ENCODE measurements at places on chromosomes 2 and 18. TPM values are rescaled to one million over a fixed set of nuclear protein-coding genes. Genes with fewer than 3 reads are reported as not detected.

GRCh38 chr2:48508461-48509124 lies 21.4 kb upstream of the STON1 start:
- no peak overlapping the region for H3K4me3 ChIP-seq
- peak overlapping the region; percentile 66 for H3K27ac ChIP-seq
- no peak for DNase-seq
- H3K27me3 ChIP-seq: no peaks in the 10 kb centered on the region
- H3K36me3 ChIP-seq: peaks cover 44% of the 10 kb centered on the region

RAX gene
- total RNA-seq: not detected

OTX1 gene
- total RNA-seq: not detected

DNA sequence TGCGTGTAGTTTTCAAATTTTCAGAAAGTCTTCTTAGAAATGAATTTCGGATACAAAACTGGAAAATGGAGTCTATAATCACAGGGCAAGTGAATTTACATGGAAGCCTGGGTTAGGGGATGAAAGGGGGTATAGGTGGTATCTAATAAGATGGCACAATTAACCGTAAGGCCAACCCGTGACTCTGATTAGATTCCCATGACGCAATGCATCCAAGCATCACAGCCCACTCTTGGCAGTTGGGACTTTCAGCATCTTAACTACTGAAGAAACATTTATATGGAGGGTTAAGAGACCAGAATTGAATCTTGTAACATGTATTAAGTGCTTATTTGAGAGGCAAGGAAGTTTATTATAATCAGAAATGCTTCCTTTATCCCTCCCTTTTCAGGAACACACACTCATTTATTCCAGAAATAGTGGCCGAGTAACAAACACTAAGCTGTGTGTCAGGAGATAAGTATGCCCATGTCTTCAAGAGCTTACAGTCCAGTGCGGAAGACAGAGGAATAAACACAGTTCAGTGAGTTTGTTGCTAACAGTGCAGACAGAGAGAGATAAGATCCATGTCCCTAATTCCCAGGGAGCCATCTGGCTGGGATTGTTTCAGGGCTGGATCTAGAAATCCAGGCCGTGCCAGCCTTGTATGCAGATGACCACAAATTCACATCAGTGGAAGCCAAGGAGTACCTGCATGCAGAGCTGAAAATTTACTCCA lies 151.2 kb downstream of the ANTXR1 start:
- no peak overlapping the region for H3K4me3 ChIP-seq
- H3K27ac ChIP-seq: peak overlapping the region; percentile 82
- no peaks in the 10 kb centered on the region for H3K36me3 ChIP-seq
- H3K4me1 ChIP-seq: no peaks in the 10 kb centered on the region
- no peak for DNase-seq

- no peaks in the 10 kb centered on the region for H3K4me1 ChIP-seq
- DNase-seq: no peak
- no peaks in the 10 kb centered on the region for H3K27me3 ChIP-seq
- H3K27ac ChIP-seq: no peak overlapping the region
- H3K4me3 ChIP-seq: no peak overlapping the region
- no peaks in the 10 kb centered on the region for H3K36me3 ChIP-seq
Measured at GRCh38 chr2:121722479-121722878, 14.2 kb downstream of the NIFK start.

GRCh38 chr2:63850649-63851048 lies 9.0 kb downstream of the UGP2 start:
- no peaks in the 10 kb centered on the region for H3K36me3 ChIP-seq
- no peak for DNase-seq
- H3K27me3 ChIP-seq: no peaks in the 10 kb centered on the region
- no peak overlapping the region for H3K4me3 ChIP-seq

- H3K4me3 ChIP-seq: no peak overlapping the region
- H3K4me1 ChIP-seq: no peaks in the 10 kb centered on the region
- no peak overlapping the region for H3K27ac ChIP-seq
- H3K36me3 ChIP-seq: no peaks in the 10 kb centered on the region
- no peak for DNase-seq
- no peaks in the 10 kb centered on the region for H3K27me3 ChIP-seq
Measured at GRCh38 chr2:195029804-195030654, 627.0 kb upstream of the SLC39A10 start.

GRCh38 chr18:32867936-32868335 lies 95.1 kb upstream of the KLHL14 start:
- H3K4me1 ChIP-seq: no peaks in the 10 kb centered on the region
- no peak overlapping the region for H3K4me3 ChIP-seq
- no peak for DNase-seq
- H3K27me3 ChIP-seq: no peaks in the 10 kb centered on the region
- no peaks in the 10 kb centered on the region for H3K36me3 ChIP-seq

ELOA2 gene
- not detected for total RNA-seq

DNA sequence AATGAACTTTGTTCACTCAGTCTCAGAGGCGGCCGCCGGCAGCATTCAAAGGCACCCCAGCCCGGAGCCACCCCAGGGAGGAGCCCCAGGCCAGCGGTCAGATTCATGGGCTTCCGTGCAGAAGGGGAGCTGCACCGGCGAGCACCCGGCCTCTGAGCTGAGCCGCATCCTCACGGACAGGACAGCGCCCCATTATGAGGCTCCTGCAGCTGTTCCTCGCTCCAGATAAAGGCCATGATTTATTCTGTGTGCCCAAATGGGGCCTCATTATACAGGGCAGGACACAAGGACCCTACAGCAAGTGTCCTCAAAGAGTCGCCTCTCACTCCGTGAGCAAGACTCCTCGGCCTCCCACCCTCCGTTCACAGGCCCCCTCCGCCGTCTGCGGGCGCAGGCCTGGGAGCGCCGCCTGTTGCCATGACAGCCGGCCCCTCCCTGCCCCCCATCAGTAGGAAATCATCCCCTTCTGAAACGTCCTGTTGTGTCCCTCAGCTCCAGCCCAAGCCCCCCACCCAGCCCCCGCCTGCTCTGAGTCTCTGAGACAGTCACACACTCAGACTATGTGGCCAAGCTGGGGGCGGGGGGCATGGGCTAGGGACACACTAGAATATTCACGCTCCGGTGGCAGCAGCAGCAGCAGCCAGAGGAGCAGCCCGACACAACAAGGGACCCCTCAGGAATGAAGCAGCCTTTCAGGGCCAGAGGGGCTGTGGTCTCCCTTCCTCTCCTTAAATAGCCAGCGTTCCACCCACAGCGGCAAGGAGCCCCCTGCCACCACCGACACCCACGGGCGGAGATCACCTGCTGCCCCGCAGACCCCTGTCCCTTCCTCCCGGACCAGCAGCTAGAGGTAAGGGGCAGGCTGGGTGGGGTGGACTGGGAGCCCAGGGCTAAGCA lies at the start of gene GPR17:
Gene GPR17, plus strand, starts transcription at position 759 of the 897 bp plus-strand sequence. CDS start 4,583 bp downstream, outside the sequence.
- H3K4me1 ChIP-seq: peaks cover 32% of the 10 kb centered on the region
- no peaks in the 10 kb centered on the region for H3K27me3 ChIP-seq
- peak within 1 kb of the TSS; percentile 45 for H3K27ac ChIP-seq
- H3K4me3 ChIP-seq: no peak within 1 kb of the TSS
- no peak for DNase-seq

ZNF892 gene
- 5.4 TPM for total RNA-seq

GRCh38 chr2:22912398-22912797 lies 472.6 kb upstream of the KLHL29 start:
- no peak overlapping the region for H3K4me3 ChIP-seq
- no peaks in the 10 kb centered on the region for H3K27me3 ChIP-seq
- H3K36me3 ChIP-seq: no peaks in the 10 kb centered on the region
- H3K4me1 ChIP-seq: no peaks in the 10 kb centered on the region
- no peak for DNase-seq

DNA sequence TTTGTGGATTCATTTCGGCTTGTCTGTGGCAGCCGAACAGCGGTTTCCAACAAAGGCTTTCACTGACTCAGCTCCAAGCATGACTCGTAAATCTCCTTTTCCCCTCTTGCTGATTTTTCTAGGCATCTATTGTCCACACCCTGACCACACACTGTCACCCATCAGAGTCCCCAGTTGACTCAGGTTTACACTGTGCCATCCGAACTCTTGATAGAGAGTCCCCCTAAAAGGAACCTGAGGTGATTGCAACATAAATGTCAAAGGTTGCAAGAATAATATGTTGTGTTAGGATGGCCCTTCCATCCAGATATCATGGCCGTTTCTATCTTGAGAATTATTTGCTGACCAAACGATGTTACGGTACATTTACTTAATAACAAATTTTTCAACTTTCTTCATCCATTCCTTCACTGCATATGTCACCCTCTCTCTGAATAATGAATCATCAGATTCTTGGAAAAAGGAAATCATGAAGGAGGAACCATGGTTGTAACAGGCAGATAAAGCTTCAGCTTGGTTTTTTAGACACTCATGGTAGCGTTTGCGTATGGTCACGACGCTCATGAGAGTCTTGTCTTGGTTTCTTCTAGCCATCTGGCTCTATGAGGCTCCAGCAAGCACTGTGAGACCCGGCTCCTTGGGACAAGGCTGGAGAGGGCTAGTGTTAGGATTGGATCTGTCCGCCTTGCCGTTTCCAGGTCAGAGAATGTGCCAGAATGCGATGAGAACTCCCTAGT lies 72.1 kb downstream of the NPAS2 start:
- no peak overlapping the region for H3K27ac ChIP-seq
- peaks cover 7% of the 10 kb centered on the region for H3K4me1 ChIP-seq
- H3K4me3 ChIP-seq: no peak overlapping the region
- DNase-seq: no peak

DNA sequence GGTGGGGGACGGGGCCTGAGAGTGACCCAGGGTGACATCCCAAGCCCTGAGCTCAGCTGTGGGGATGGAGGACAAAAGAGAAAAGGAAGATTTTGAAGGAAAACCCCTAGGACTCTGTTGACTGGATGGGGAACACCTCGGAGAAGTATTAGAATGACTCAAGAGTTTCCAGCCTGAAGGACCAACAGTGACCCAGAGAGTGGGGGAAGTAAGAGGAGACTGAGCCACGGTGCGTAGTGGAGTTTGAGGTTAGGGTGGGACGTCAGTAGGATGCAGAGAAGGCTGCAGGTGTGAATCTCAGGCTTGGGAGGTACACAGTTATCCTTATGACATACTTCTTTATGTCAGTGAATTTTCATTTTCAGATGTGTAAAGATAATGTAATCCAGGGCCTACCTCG lies 119.5 kb downstream of the NCK2 start:
- no peak overlapping the region for H3K27ac ChIP-seq
- H3K36me3 ChIP-seq: no peaks in the 10 kb centered on the region
- no peaks in the 10 kb centered on the region for H3K27me3 ChIP-seq
- no peak overlapping the region for H3K4me3 ChIP-seq

FOXD4L1 gene
- not detected for total RNA-seq

- H3K27me3 ChIP-seq: no peaks in the 10 kb centered on the region
- H3K36me3 ChIP-seq: no peaks in the 10 kb centered on the region
- H3K27ac ChIP-seq: no peak overlapping the region
- H3K4me3 ChIP-seq: no peak overlapping the region
Measured at GRCh38 chr2:129752686-129753085, 226.8 kb upstream of the RAB6C start.

DNA sequence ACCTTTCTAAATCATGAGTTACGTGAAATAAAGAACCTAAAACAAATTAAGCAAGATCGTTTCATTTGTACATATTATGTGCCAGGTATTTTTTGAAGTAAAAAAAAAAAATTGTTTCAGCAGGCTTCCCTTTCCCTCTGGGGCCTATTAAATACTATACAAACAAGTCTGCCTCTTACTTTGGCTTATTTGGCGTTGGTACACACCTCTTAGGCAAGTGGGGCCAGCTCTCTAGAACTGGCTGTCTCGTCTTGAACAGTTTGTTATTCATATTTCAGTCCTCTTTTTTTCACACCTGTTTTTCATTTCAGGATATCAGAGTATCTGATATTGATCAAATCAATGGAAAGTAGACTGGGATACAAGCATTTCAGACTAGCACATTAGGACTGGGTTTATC lies 27.4 kb upstream of the PPP3R1 start:
- H3K4me1 ChIP-seq: no peaks in the 10 kb centered on the region
- no peak for DNase-seq
- no peaks in the 10 kb centered on the region for H3K27me3 ChIP-seq
- no peak overlapping the region for H3K27ac ChIP-seq

DNA sequence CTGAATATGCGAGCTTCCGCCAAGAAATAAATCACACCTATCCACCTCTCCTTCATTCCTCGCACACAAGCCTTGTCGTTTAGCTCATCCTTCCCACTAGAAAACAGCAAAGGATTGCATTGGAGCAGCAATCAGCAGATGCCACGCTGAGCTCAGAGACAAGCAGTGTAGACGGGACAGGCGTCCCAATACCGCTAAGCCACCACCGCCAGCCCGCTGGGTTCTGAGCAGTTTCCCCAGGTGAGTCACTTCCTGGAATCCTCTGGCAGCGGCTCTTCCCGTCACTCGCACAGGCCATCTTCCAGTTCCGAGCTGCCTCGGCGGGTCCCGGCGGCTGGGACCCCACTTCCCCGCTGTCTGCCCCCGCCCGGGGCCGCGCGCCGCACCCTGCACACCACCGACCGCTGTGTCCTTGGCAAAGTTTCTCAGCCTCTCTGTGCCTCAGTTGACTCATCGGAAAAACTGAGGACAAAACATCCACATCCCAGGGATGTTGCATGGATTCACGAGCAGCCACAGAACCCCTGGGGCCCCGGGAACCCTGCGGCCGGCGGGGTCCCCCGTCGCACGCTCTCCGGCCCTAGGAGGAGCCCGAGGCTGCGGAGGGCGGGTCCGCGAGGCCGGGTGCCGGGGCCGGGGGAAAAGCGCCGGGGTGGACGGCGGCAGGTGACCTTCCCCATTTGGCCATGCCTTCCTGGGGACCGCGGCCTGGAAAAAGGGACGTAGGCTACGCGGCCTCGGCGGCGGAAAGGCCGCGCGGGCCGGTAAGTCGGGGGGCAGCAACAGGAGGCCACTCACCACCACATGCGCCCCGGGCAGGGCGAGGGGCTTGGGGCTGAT lies 573 bp downstream of the KDSR start:
- H3K4me3 ChIP-seq: peak overlapping the region; percentile 92
- H3K27ac ChIP-seq: peak overlapping the region; percentile 96
- H3K36me3 ChIP-seq: peaks cover 14% of the 10 kb centered on the region
- H3K4me1 ChIP-seq: no peaks in the 10 kb centered on the region
- no peaks in the 10 kb centered on the region for H3K27me3 ChIP-seq
- peak; percentile 74 for DNase-seq

- no peak for DNase-seq
- no peaks in the 10 kb centered on the region for H3K36me3 ChIP-seq
- no peak overlapping the region for H3K27ac ChIP-seq
- no peak overlapping the region for H3K4me3 ChIP-seq
Measured at GRCh38 chr2:59239146-59239545, 998.0 kb upstream of the FANCL start.

- H3K4me1 ChIP-seq: no peaks in the 10 kb centered on the region
- no peak overlapping the region for H3K4me3 ChIP-seq
- no peak for DNase-seq
- H3K27ac ChIP-seq: no peak overlapping the region
Measured at GRCh38 chr2:145551686-145552085, 1031.8 kb upstream of the ZEB2 start.

GRCh38 chr2:5242751-5243150 lies 449.4 kb upstream of the SOX11 start:
- H3K4me3 ChIP-seq: no peak overlapping the region
- no peaks in the 10 kb centered on the region for H3K36me3 ChIP-seq
- H3K27me3 ChIP-seq: no peaks in the 10 kb centered on the region
- no peak for DNase-seq

SLC9A4 gene
- total RNA-seq: not detected

IL37 gene
- not detected for total RNA-seq
